Mesothelial cell of epicardium (in vitro differentiated cells): ENCODE measurements at places on chromosomes 4 and X. TPM values are rescaled to one million over a fixed set of nuclear protein-coding genes. Genes with fewer than 3 reads are reported as not detected.

DNA sequence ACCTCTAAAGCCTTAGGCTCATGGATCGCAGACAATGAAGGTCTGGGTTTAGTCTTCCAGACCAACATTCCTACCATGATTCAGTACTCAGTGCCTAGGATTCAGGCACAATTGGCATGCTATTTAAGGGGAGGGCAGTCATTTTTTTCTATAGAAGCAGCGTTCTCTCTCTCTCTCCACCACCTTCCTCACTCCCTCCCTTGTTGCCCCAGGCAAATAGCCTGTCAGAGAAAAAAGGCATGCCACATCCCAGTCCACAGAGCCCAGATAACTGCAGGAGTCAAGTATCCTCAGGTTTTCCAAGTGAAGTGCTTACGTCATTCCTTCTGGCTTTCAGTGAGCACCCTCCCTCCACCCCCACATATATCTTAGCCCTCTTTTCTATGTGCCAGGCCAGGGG, 533.0 kb downstream of the BCOR start:
- DNase-seq, result no peak

GRCh38 chrX:6244666-6245065, 16.0 kb upstream of the NLGN4X start:
- DNase-seq, result no peak

GRCh38 chr4:152961773-152962115, 25.6 kb downstream of the FHDC1 start:
- no peak for DNase-seq

DNA sequence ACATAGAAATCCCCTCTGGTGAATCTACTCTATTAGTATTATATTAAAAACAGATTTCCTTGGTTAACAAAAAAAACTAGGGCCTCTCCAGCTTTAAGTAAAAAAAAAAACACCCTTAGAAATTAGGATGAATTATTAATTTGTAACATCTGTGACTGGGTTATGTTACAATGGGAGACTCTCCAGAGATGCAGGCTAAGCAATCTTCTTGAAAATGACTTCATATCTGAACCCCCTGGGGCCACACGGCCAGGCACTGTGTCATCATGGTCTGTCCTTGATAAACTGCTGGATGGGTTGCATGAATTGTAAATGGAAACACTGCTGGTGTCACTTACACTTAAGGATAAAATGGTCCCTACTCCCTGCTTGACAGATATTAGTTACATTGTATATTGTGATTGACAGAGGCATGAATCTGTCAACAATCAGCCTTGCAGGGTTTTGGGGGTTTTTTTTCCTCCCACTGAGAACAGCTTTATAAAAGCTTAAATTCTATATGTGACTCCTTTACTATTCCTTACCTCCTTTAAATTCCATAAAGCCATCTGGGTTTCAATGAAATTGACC, 49.1 kb downstream of the PRKG2 start:
- no peak for DNase-seq

Gene TRPC5OS
- total RNA-seq, result 0.09 TPM in 1 of 3 replicates, not detected in the others

Gene ADH1A
- total RNA-seq, result not detected in 3 replicates

Gene LANCL3
- 0.13 to 0.18 TPM (median 0.14 TPM) in 3 replicates for total RNA-seq
